ENCODE measurements at places on chromosomes 6 and 20.

GRCh38 chr6:51915098-51915497 lies 172.3 kb downstream of the PKHD1 start:
- DNase-seq = no peak

DNA sequence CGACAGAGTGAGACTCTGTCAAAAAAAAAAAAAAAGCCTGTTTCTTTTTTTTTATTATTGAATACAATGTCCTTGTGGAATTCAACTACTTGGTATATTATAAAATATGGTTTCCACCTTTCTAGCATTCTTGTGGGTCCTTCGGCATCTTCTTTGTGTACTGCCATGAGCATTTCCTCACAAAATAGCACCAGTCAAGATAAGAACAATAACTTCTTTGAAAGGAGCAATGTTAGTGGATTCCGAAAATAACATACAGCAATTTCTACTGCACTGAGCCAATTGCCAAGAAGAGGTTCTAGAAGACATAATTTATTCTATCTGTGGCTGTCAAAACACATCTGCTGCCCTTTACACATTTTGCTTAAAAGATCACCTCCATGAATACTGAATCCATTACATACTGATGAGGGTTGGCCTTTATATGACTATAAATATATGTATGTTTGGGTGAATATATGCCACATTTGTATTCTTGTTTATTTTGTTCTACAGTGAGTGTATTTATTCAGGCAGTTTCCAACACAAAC lies 19.1 kb upstream of the SPTLC3 start:
- no peak for DNase-seq

DNA sequence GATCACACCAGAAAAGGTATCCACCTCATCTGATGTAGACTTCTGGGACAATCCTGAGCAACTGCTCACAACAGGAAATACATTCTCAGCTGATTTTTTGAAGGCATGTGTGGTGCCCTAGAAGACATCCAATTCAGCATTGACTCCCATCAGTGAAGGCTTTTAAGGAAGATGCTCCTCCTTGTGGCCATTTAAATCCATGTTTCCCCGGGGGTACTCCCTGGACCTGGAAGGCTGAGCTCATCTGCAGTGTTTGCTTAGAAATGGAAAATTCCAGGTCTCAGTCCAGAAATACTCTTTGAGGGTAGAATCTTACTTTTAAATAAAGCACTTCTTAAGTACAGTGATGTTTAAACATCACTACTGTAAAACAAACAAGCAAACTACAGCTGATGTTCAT lies 195.5 kb upstream of the PDE10A start:
- no peak for DNase-seq

DNA sequence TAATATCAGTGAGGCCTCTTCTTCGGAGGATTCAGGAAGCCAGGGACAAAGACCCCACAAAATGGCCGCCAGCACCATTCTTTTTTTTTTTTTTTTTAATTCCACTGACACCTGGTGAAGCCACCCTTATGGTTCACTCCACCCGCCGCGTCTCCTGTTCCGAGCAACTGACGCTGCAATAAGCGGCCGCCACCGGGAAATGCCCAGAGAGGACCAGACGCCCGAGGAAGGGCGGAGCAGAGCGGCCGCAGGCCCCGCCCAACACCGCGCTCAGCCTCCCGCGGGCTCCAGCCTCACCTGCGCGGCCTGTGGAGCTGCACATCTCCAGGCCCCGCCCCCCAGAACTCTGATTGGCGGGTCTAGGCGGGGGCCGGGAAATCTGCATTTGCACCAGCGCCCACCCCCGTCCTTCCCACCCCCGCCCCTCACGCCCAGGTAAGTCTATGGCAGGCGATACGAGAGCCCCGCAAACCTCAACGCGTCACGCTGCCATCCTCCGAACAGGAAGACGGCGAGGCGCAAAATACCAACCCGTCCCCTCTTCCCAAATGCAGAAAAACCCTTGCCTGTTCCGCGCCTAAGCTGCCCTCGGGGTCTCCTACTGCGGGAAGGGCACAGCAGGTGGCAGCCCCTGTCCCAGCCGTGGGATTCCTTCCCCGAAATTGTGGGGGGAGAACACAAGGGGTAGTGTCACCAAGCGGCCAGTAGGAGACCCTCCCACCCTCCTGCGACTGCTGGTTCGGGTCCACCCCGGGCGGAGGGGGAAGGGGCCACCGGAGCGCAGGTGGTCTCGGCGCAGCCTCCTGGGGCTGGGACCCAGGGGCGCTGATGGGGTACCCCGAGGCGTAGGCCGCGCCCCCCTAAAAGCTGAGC lies 960 bp downstream of the ATP9A start:
- no peak for DNase-seq

GRCh38 chr6:3162067-3162497 lies 4.7 kb upstream of the TUBB2A start:
- no peak for DNase-seq

GRCh38 chr6:25050356-25050755 lies 114.6 kb upstream of the RIPOR2 start:
- DNase-seq = peak; percentile 94

- peak; percentile 28 for DNase-seq
Observed at GRCh38 chr6:135145063-135145800, 35.9 kb upstream of the MYB start.

DNA sequence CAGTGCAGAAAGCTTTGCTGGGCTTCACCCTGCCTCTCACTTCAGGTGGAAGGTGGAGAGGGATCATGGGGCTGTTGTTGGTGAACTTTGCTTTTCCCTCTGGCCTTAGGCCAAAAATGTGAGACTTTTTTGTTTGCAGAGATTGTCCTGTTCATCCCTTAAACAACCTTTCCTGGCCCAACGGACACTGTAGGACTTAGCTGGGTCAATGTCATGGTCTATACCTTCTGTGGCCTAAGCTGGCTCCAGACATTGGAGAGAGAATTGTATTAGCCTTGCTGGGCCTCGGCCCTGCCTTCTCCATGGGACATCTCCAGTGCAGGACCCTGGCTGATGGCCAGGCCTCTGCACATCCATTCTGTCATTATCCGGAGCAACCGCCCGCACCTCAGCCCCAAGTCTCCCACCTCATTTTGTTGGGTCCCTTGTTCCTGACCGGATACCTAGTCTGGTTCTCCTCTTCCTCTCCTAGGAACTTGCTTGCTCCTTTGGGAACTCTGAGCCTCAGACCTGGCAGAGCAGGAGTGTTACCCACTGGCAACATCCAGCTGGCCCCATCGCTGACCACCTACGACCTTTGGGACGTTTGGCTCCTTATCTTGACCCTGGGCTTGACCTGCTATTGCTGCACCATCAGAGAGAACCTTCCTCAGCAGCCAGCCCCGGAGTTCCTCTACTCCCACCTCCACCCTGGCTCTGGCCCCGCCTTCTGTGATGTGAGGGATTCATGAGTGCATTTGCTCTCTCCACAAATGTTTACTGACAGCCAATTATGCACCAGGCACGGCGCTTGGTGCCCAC lies 128.2 kb downstream of the BANF2 start:
- DNase-seq = no peak

DNA sequence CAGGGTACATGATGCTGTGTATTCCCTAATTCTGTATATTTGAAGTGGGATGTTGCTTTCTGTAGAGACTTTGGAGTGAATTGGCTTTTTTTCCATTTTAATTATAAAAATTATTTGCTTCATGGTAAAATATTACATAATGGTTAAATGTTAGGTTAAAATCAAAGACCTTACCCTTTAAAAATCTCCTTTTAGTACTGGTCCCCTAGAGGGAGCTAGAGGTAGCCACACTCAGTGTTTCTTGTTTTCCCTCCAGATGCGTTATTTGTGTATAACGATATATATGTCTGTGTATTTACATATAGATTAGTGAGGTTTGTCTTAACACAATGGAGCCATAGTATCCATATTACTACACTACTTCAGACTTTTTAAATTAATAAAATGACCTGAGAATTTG lies 146.7 kb downstream of the PLCB4 start:
- no peak for DNase-seq

DNA sequence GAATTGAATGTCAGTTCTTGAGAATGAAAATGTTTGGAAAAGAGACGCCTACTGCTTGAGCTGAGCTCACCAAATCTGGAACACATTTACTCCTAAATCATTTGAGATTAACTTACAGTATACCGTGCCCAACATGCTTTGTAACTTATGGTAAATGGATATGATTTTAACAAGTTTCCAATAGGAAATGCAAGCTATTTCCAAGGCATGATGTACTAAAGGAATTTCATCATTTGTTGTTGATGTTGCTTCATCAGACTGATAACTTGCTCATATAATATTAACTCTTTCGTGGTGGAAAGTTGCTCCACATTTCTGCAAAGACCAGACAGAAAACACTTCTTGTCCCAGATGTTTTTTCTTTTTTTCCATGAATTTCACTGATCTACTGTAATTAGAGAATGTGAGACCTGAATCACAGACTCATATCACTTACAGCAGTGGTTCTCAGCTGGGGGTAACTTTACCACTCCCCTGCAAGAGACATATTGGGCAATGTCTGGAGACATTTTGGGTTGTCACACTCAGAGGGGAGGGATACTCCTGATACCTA lies 116.6 kb upstream of the TRAF3IP2 start:
- peak; percentile 90 for DNase-seq

DNA sequence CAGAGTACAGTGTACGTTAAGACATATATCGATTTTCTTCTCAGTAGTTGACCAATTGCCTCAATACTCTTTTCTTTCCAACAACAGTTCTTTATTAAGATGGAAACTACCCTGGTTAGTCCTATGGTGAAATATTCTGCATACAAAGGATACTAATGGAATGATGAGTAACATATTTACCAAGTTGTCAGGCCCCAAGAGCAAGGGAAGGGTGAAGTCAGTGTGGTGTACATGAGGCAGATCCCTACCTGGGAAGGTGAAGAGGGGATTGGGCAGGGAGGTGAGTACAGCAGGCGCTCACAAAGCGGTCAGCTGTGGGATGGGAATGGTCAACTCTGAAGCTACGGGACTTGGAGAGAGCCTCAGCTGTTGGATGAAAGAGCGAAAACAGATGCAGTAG lies 29.7 kb downstream of the GJA1 start:
- DNase-seq = no peak

GRCh38 chr6:24911796-24912382 lies 23.9 kb downstream of the RIPOR2 start:
- no peak for DNase-seq

GRCh38 chr6:138493413-138493812 lies 5.9 kb downstream of the NHSL1 start:
- DNase-seq = peak; percentile 64

GRCh38 chr6:136410201-136411024 lies 120.8 kb upstream of the BCLAF1 start:
- DNase-seq = no peak

Data from fibroblast of skin of right quadriceps (primary cell).